ENCODE measurements at places on chromosomes 4 and X.

DNA sequence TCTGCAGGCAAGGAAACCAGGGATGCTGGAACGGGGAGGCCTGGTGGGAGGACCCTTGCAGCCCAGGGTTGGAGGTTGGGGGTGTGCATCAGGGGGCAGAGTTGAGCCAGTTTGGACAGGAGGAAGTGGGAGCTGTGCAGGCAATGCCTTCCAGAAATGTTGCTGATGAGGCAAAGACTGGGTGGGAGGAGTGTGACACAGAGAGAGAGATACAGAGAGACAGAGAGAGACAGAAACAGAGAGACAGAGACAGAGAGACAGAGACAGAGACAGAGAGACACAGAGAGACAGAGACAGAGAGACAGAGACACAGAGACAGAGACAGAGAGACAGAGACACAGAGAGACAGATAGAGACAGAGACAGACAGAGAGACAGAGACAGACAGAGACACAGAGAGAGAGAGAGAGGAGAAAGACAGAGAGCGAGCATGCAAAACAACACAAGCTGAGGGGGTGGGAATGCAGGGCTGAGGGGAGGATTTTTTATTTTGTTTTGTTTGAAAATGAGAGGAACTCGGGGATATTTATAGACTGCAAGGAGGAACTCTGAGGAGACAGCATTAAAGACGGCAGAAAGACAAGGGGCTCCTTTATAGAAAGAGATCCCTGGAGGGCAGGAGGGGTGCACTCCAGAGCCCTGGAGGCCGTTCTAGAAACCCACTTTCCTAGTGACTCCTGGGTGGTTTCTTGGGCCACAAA lies 1.9 kb upstream of the HAUS3 start:
- no peak for DNase-seq

GRCh38 chr4:169361756-169362155 lies 91.0 kb upstream of the SH3RF1 start:
- DNase-seq = no peak

- no peak for DNase-seq
Observed at GRCh38 chr4:52659722-52660261, 691 bp upstream of the USP46 start.

- DNase-seq = no peak
Observed at GRCh38 chrX:65697915-65698796, 30.7 kb downstream of the MSN start.

DNA sequence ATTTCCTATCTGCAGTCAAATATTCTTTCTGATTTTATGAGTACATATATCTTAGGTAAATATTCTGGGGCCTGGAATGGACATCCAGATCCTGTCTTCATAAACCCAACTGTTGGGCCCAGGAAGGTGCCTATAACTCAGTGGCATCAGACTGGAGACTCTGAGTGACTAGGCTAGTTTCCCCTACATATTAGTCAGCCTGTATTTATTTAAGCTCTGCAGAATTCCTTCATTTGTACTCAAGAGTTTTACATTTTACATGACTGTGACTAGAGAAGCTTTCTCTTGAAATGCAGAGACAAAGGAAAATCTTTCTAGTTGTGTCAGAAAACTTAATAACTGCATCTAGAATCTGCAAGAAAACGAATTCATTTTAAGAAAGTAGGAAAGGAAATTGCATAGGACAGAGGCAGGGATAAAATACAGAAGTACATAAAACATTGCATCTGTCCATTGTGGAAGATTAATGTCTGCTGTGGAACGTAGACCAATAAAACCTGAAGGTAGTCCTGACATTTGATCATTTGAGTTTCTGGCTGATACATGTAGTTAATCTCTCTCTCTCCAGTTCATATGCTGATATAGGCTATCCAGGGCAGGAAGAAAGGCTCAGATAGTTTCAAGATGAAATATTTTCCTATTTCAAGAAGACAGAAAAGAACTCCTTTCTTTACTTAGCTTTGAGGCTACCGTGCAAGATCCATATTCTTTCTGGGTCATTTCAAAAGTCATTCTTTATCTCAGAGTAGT lies 78.2 kb downstream of the OPHN1 start:
- DNase-seq = no peak

DNA sequence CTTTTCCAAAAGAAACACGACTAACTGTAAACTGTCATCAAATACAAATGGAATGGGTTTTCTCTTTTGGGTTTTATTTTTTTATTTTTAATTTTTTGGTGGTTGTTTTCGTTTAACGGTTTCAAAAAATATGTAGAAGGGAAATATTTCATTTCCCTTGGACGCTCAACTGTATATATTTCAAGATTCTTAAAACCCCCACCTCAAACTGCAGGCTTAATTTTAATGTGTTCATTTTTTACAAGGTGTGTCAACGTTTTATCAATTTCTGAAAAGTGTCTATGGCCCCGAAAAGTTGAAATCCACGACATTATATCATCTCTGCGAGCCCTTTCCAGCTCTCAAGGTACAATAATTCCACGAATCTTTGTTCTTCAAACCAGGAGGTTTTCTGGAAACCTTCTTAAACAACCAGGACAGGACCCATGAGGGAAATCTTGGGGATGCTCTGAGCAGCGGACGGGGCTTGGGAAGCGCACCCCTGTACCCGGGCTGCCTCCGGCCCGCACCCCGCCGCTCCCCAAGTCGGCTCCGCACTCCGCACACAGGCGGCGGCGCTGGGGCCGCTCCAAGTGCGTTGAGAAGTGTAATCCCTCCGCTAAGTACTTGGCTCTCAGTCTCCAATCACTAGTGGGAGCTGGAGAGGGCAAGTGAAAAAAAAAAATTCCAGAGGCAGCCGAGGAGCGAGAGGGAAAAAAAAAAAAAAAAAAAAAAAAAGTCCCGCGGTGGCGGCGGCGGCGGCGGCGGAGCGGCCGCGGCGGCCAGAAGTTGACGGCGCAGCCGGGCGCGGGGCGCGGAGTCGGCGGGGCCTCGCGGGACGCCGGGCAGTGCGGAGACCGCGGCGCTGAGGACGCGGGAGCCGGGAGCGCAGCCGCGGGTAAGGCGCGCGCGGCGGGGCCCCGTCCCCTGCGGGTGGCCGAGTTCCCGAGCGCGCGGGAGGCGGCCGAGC lies at the start of gene BMPR1B:
Gene BMPR1B (plus strand): TSS at position 764 of the 949 bp plus-strand sequence. CDS start 346,470 bp downstream, outside the sequence.
- DNase-seq = no peak

DNA sequence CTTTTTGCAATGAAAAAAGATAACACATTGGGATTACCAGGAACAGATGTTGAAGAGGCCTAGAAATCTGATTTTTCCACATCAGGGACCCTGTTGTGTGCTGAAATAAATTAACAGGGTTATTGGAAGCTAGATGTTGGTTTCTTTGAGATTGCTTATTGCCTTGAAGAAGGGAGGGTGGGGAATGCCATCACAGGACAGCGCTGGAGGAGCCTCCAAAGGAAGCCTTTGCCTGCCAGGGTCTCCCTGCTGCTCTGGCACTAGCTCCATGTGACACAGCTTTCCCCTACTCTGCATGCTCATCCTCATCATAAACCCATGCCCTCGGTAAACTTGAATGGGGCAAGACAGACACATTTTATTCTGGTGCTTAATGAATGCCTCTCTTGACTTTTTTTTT lies 76.1 kb downstream of the MID1IP1 start:
- no peak for DNase-seq

GRCh38 chr4:39067451-39067850 lies 5.4 kb downstream of the KLHL5 start:
- DNase-seq = no peak

- no peak for DNase-seq
Observed at GRCh38 chr4:73452953-73453700, 17.1 kb downstream of the AFP start.

DNA sequence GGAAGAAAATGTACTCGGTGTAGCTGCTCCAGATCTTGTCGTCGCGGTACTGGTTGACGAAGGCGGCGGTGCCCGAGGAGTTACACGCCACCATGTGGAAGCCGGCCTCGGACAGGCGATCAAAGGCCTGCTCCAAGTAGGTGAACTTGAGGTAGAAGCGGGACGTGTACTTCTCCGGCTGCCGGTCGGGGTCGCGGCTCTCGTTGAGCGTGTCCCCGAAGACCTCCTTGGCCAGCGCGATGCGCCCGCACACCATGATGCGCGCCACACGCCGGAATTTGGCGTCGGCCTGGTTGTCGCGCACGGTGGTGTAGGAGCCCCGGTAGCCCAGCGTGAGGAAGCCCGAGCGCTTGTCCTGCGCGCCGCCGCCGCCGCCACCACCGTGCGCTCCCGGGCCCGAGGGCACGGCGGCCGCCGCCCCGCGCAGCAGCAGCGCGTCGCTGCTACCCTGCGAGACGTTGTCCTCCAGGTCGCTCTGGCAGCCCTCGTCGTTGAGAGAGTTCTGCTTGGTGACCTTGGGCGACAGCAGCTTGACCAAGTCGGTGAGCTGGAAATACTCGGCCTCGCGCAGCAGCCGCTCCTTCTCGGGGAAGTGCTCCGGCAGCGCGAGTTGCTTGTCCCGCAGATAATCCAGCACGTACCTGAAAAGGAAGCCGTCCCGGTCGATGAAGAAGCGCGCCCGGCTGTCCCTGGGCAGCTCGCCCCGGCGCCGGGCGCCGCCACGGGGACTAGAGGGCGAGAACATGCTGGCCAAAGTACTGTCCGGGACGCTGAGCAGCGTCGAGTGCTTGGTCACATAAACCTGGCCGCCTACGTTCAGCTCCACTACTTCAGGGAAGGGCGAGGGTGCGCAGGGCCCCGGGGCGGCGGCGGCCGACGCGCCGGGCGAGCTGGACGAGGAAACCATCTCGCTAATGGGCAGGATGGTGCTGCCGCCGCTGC lies 775 bp downstream of the KCTD8 start:
- no peak for DNase-seq

- DNase-seq = no peak
Observed at GRCh38 chr4:82799006-82799881, 648 bp upstream of the SCD5 start.

- DNase-seq = no peak
Observed at GRCh38 chr4:53103481-53103880, 241.4 kb downstream of the RASL11B start.

DNA sequence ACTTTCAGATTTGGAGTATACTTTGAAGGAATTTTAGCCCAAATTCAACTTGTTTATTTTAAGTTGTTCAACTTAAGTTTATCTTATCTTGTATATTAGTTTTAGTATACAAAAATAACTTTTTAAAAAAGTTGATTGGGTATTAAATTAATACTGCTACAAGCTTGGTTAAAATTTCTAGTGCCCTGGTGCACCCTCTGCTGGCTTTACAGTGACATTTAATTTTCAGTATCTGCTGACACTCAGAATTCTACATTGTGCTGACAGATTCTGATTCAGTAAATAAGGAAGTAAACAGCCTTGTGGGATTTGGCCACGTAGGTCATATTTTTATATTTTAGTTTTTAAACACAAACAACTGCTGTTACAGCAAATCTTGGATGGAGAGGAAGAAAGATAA lies 2.9 kb downstream of the EDA start:
- no peak for DNase-seq

DNA sequence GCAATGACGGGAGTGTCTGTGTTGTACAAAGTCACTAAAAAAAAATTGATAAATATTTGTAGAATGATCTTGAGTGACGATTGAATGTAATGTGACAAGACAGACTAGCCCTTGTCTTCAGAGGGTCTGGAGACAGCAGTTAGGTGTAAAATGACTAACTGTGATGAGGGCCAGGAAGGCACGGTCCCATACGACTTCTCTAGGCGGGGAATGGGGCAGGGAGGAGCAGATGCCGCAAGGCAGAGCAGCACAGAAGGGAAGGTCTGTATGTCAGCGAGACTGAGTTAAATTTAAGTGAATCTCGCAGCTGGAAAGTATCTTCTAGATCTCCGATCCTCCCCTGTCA lies 405 bp downstream of the CENPE start:
- no peak for DNase-seq

DNA sequence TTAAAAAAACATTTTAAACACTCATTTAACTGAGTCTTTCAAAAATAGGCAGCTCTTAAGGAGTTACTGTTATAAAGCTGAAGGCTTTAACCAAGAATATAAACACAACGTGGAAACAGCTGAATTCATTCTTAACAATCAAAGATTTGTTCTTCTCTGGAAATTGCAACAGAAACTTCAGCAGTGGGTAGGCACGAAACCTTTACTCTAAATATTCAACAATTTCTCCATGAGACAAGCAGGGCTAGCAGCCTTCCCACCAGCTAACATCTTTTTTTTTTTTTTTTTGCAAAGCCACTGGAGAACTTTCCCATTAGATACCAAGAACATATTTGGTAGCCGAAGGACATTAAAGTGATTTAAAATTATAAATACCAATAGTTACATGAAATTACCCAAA lies 78.2 kb upstream of the PRSS48 start:
- DNase-seq = no peak

- no peak for DNase-seq
Observed at GRCh38 chr4:93814722-93815121, 13.8 kb upstream of the ATOH1 start.

DNA sequence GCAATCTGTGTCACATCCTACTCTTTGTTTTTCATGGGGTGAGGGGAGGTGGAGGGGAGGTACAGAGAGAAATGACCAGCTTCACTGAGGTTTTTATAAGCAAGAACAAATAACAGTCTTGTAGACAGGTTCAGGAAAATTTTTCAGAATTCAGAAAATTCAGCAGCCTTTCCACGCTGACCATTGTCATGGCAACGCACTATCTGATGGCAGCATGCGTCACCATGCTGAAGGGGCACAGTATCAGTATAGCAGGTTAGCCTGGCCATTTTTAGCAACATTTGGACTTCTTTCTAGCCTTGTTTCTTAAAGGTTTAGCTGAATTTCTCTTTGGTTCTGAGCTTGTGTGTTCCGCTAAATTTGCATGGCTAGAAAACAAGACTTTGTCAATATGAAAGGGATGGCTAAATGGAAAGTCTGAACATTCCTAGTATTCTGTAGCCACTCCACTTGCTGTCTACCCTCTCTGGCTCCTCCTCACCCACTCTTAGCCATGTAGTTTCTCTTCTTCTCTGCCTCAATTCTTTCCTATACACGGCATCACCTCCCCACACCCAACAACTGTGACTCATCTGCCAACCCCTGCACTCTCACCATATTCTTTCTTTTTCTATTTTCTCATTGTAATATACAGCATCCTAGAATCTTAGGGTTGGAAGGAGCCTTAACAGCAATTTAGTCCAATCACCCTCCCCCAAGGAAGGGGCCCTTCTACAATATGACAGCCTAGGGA lies 42.7 kb upstream of the CITED1 start:
- no peak for DNase-seq

DNA sequence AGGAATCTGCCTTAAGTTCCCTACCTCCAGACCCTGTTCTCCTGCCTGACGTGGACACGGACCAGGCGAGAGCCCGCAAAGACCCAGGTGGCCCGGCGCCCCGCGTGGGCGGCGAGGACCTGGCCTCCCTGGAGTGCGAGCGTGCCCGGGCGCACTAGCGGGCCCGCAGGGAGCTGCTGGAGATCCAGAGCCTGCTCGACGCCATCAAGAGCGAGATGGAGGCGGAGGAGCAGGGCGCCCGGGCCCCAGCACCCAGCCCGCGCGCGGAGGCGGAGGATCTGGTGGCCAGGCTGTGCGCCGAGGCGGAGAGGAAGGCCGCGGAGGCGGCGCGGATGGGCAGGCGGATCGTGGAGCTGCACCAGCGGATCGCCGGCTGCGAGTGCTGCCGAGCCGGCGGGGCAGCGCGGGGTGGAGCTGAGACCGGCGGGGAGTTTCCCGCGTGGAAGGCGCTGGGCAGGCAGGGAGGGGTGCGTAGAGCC lies 18.2 kb downstream of the MRFAP1 start:
- DNase-seq = no peak

GRCh38 chrX:5068550-5068949 lies 1160.1 kb downstream of the NLGN4X start:
- DNase-seq = no peak

GRCh38 chr4:99507349-99507748 lies 3.5 kb upstream of the C4orf17 start:
- DNase-seq = no peak

Measured in ascending aorta (tissue), 2 donors.